ENCODE measurements at places on chromosomes 11 and 22. TPM values are rescaled to one million over a fixed set of nuclear protein-coding genes. Genes with fewer than 3 reads are reported as not detected.

The CHRM4 gene
- 0.22 TPM for total RNA-seq

The ROM1 gene
- total RNA-seq = 10.6 TPM

The FAM118B gene
- total RNA-seq = 28.8 TPM

The C1QTNF4 gene
- total RNA-seq = 0.22 TPM

The POU2F3 gene
- total RNA-seq = 0.13 TPM

The OR52N4 gene
- not detected for total RNA-seq

The C11orf42 gene
- total RNA-seq = not detected

The PI4KA gene
- total RNA-seq = 58.7 TPM

The MS4A15 gene
- total RNA-seq = not detected

The ST14 gene
- total RNA-seq = not detected

The NUMA1 gene
- 189 TPM for total RNA-seq

The SLC22A12 gene
- not detected for total RNA-seq

The EED gene
- total RNA-seq = 26.5 TPM

Data from articular chondrocyte of knee joint (primary cell).